CD8-positive, alpha-beta T cell (primary cell): ENCODE measurements at places on chromosomes 12 and 14.

DNA sequence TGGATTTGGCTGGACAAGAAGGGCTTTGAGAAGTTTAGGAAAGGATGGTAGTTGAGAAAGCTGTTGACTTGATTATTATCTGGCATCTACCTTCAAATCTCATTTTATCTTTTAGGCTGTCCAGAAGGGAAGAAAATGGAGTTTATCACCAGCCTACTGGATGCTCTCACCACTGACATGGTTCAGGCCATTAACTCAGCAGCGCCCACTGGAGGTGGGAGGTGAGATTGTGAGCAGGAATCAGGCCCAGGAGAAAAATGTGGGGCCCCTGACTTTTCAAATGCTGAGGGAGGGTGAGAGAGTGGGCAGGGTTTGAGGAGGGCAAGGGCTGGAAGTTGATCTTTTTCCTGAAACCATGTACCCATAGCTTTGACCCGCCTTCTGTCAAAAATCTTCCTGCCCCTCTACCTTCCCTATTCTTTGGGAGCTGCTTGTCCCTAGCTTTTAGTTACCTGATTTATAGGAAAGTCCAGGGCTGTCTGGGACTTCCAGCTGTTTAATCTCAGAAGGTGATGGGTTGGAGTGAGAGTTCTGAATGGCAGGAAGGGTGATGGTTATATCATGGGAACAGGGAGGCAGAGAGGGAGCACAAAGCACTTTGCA, 134.2 kb downstream of the SMOC1 start:
- DNase-seq, result no peak

- no peak for DNase-seq
Measured at GRCh38 chr12:24615967-24616411, 332.9 kb downstream of the BCAT1 start.

DNA sequence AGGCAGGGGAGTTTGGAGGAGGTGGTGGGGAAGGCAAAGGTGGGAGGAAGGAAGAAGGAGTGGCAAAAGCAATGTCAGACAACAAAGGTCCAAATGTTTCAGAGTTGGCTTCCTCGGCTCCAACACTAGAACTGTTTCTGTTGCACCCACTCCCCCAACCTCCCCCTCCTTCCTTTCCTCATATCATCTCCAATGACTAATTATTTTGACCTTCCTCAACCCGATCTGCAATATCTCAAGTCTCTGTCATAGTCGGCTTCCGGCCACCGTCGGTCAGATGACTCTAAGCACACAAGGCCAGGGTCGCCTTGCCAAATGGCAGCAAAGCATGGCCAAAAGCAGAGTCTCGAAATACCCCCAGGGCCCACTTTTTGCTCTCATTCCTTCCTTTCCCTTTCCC, 637.0 kb upstream of the TBX3 start:
- no peak for DNase-seq

- peak; percentile 62 for DNase-seq
Measured at GRCh38 chr14:24430143-24430681, 458 bp downstream of the KHNYN start.

GRCh38 chr12:107229827-107230226, 136.5 kb upstream of the CRY1 start:
- DNase-seq, result no peak

DNA sequence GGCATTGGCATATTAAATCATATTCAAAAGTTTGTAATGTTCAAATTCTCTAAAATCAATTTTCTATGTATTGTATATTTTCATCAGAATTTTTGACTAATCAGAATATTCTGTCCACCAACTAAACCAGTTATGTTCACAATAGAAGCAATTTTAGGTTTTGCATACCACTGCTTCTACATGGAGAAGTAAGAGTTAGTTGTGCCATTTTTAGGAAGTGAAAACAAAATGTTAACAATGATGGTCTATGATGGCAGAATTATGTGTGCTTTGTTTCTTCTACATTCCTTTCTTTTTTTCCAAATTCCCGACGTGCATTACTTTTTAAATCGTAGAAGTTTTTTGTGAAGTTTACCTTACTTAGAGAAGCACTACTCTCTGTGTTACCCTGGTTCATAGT, 29.5 kb downstream of the ABHD12B start:
- DNase-seq, result no peak

- DNase-seq, result no peak
Measured at GRCh38 chr12:53744751-53745150, 7.0 kb downstream of the CISTR start.

GRCh38 chr14:55129086-55129427, at the start of gene LGALS3:
LGALS3 (plus strand) TSS chr14:55129252; CDS start chr14:55137374, 8,122 bp downstream.
- peak; percentile 36 for DNase-seq

GRCh38 chr14:99155173-99156089, 116.6 kb downstream of the BCL11B start:
- DNase-seq, result no peak

GRCh38 chr14:33737446-33737845, 213.4 kb downstream of the EGLN3 start:
- DNase-seq, result no peak

- DNase-seq, result no peak
Measured at GRCh38 chr14:98345161-98345560, 926.8 kb downstream of the BCL11B start.

GRCh38 chr14:60648249-60648933, 886 bp downstream of the SIX1 start:
- no peak for DNase-seq

- DNase-seq, result no peak
Measured at GRCh38 chr12:48889679-48890078, 24.0 kb upstream of the RND1 start.

DNA sequence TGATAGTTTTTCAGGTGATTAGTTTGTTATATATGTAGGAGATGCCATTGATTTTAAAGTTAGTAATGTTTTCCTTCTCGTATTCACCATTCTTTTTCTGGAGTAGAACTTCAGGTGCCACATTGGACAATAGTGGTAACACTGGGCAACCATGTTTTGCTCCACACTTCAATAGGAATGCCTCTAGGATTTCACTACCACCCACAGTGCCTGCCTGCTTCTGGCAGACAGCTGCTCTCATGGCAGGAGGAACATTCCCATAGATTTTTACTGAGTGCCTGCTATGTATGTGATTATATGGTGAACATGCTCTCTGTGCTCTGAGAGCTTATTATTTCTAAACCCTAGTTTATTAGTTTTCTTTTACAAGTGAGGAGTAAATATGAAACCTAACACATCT, 53.7 kb downstream of the GCH1 start:
- no peak for DNase-seq

GRCh38 chr14:22381408-22381760, 207.6 kb downstream of the DAD1 start:
- no peak for DNase-seq

GRCh38 chr14:104337351-104337750, 199.0 kb downstream of the KIF26A start:
- DNase-seq, result no peak

DNA sequence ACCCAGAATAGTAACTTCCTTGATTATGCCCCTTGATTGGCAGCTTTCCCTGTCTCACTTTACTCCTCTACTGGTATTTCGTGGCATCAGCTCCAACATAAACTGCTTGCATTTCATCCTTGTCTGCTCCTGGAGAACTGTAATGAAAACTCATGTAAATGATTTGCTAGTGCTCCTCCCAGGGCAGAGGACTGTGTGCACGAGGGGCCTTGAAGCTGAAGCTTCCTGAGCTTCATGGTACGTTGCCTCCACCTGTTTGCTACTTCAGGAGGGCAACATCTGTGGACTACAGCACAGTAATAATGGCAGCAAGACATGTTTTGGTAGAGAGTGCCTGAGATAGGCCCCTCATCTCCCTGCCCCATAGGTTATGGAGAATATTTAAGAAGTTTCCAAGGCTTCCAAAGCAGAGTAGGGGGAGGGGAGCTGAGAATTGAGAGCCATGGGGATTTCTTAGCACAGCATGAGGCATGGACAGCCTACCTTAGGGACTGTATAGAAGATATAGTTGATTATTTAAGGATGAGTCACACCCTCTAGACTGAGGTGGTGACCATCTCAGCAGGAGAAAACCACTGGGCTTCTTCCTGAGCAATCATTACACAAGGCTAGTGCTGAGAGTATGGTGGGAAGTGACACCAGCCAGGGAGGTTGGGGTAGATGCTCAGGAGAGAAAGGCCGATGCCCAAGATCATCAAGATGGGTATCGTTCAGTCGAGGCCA, 29.5 kb downstream of the CCDC198 start:
- DNase-seq, result no peak

DNA sequence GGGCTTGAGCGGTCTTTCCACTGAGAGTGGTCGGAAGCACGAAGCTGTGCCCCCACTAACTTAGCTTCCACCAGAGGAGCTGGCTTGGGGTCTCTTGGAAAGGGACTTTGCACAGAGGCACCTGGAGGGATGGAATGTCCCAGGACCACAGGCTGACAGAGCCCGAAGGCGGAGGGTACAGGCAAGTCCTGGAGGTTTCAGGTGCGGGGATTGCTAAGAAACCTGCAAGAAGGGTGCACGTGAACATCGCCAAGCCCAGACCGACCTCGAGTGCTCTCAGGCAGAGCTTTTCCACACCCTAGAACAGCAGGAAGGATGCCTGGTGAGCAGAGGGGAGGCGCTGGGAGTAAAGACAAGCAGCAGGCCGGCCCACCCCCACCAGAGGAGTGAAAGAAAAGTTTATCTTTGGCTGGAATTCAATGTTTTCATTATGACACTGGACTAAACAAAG, 61.6 kb downstream of the SERPINA3 start:
- no peak for DNase-seq

DNA sequence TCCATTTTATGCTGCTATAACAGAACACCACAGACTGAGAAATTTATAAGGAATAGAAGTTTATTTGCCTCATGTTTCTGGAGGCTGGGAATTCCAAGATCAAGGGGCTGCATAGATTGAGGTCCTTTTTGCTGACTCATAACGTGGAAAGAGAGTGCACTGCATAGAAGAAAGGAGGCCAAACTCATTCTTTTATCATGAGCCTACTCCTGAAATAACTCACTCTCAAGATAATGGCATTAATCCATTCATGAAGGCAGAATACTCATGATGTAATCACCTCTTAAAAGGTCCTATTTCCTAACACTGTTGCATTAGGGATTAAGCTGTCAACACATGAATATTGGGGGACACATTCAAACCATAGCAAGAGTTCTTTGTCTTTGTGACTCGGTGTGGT, 60.0 kb upstream of the FBXO33 start:
- DNase-seq, result no peak

GRCh38 chr12:103933237-103933636, 3.0 kb downstream of the HSP90B1 start:
- no peak for DNase-seq

DNA sequence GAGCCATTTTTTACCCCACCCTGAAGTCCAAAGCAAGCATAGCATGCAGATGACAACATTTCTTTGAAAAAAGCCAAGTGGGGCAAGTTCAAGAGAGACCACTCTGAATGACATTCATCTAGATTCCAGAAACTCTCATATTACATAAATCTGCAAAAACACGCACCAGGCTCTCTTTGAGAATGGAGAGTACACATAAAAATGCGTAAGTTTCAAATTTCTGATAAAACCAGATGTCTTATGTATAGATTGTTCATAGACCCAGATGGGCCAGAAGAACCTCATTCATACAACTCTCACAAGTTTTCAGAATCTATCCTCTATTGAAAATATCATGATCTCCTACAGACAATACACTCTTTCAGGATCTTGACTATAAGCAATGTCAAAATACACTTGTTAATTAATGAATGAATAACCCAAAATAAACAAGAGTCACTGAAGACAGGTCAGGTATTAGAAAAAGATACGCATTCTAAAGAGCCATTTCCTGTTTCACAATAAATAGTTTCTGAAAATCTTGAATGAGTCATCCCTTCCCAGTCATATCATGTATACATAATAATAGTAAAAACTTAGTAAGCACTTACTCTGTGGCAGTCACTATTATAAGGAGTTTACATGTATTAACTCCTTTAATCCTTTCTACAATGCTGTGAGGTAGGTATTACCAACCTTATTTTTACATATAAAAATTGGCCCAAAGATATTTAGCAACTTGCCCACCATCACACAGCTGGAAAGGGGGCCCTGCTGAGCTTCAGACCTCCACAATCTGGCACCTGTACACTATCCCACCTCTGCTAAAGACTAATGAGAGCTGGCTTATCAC, 72.0 kb downstream of the PPP2R5E start:
- no peak for DNase-seq

- no peak for DNase-seq
Measured at GRCh38 chr12:32650508-32650907, 28.6 kb upstream of the DNM1L start.

DNA sequence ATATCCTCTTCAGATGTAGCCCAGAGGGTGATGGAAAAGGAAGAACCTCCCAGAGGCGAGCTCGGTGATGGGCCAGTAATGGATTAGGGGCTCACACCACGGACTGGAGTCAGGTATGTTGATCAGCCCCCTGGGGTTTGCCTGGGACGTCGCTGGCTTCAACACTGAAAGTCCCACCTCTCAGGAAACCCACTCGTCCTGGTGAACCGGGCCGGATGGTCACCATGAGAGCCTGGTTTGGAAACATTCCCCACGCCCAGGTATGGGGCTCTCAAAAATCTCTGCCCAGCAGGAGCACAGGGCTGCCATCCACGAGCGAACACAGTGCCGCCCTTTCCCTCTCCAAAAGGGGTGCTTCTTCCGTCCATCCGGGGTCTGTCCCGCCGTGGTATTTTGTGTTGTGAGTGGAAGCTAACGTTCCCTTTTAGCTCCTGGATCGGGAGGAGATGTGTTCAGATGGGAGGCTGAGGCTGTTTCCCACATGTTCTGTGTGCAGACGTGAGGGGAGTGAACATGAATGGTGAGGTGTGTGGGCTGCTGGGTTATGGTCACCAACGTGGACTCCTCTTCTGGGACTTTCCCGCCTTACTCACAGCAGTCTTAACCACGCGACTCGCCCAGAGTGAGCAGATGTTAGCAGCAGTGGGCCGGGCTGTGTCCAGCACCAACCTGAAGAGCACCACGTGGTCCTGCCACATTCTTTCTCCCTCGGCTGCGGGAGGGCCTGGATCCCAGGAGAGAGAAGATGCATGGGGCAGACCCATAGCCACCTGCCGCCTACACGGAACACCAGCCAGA, 139.2 kb downstream of the KIF26A start:
- no peak for DNase-seq

DNA sequence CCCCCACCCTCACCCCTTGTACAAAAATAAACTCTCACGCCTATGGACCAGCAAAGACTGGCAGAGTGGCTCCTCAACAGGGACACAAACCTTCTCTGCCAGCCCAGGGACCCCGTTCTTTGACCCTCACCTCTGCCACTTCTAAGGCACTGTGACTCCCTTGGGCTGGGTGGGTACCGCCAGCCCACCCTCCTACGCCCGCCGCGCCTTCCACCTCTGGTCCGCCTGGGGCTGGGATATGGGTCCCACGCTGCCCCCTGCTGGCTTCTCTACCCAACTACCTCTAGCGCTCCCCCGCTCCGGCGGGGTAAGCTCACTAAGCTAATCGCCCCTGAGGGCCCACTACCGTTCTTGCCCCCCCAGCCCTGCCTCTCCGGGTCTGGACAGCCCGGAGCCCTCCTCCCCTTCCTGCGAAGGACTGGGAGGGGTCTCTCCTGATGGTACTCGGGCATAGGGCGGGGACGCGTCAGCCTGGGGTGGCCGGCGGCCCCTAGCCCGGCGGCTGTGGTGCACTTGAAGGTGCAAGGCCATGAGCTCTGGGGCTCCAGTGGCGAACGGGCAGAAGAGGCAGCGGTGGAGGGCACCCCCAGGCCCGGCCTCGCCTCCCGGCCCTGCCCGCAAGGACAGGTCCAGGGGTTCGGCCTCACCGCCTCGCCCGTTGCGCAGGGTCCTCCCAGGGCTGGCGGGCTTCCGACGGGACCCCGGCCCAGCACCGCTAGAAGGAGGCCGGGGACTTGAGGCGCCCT, 8.1 kb downstream of the ZNF219 start:
- DNase-seq, result no peak

- no peak for DNase-seq
Measured at GRCh38 chr12:124525455-124525854, 42.0 kb downstream of the NCOR2 start.
